Left ventricle myocardium superior (tissue), 1 donor: ENCODE measurements at places on chromosomes 6 and 20. TPM values are rescaled to one million over a fixed set of nuclear protein-coding genes. Genes with fewer than 3 reads are reported as not detected.

GRCh38 chr20:57437672-57438330 is 46.6 kb downstream of the RBM38 start:
- peak; percentile 22 for DNase-seq

DNA sequence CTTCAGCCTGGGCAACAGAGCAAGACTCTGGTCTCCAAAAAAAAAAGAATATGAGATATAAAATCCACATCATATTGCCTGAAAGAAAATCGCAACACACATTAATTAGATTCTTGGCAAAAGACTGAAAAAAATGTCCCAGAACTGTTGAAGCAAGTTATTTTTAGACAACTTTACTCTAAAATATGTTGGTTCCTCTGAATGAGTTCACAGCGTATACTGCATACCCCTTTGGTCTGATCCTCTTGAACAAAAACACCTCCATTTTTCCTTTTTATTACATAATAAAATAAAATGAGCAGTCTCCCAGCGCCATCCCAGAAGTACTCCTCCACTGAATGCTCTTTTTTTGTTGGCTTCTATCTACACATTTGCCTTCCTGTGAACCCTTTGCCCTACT is 126.0 kb upstream of the TMEM170B start:
- no peak for DNase-seq

Gene ZSWIM3
- total RNA-seq: 1.9 TPM

Gene C20orf141
- not detected for total RNA-seq

GRCh38 chr20:46178891-46179290 is 60.8 kb downstream of the CD40 start:
- DNase-seq: no peak

- DNase-seq: no peak
These were observed 6.9 kb upstream of the DLL1 start for GRCh38 chr6:170297576-170298330.

Gene SIM1
- total RNA-seq: not detected

GRCh38 chr6:154868143-154868594 is 126.9 kb upstream of the TIAM2 start:
- no peak for DNase-seq

DNA sequence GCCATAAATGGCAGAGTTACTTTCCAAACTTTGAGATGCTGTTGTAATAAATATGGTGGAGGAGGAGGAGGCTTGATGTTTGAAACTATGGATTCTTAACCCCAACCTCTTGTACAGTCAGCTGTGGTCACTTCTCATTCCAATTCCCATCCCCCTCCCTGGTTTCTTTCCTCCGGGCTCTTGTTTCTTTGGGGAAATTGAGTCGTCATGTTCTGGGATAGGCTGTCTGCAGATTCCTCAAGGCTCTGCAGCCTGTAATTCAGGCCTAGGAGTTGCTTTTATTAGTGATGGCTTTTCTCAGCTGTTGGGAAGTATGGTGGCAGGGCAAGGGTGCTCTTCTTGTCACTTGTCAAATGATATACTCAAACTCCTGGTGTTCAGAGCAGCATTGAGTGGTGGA is 2.6 kb downstream of the PTK7 start:
- no peak for DNase-seq

DNA sequence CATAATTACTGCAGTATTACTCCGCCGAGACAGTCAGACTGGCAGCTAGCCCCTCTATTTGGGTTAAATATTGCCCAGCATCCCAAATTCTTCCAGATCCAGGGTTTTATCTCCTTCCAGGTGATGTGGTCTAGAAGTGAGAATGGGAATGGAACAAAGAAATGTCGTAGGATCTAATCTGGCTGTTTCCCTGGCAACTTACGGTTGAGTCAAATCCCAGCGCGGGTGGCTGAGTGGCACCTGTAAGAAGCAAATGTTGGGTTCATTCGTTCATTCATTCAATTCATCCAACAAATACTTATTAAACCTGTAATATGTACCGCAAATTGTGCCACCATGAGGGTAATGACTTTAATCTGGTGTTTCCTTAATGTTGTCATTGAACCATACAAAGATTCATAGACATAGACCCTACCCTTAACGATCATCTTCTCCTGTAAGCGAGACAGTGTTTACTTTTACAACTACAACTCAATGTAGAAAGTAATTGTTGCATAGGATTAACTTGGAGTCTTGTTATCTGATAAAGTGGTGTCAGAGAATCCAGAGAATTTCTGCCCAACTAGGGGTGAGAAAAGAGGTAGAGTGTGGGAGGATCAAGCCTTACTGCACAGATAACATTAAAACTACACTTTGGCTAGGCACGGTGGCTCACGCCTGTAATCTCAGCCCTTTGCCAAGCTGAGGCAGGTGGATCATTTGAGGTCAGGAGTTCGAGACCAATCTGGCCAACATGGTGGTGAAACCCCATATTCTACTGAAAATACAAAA is 91.3 kb upstream of the ADGRF1 start:
- DNase-seq: no peak
